ENCODE measurements at places on chromosomes 6 and 20.

DNA sequence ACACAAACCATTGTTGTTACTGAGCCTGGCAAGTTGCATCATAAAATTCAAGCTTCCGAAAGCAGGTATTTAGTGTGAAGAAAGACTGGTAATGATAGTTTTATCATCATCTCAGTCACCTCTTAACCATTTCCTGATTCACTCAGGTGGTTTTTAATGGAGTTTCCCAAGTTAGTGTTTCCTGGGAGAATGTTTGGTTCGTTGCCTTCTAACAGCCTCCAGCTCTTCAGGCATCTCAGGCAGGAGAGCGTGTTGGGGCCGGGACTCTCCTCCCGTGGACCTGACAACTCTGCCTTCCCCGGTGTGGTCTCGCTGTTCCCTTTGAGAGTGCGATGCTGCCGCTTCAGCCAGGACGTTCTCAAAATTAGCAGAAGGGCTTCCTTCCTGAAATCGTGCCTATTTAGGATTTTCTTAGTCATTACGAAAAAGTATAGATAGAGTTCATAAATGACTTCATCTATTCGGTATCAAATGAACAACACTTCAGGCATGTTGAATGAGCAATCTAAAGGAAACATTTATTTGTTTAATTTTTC lies 105.0 kb upstream of the QKI start:
- no peak for DNase-seq

DNA sequence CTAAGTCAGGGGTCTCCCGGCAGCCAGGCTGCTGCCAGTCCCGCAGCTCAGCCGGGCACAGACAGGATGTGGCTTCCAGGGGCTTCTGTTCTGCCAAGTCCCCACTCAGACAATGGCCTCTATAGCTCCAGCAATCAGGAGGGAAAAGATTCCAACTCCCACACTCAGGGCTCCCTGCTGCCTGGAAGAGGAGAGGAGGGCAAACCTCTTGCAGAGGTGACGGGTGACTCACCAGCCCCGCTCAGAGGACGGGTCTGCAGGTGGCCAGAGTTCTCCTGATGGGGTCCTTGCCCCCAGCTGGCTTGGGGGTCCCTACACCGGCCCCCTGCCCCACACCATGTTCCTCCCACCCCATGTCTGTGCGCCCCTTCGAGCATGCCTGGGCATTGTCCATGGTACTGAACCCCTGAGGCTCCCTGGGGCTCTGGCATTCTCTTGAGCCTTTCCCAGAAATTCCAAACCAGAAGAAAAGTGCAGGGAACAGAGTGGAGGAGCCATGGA lies 32.6 kb downstream of the NTSR1 start:
- DNase-seq: no peak

GRCh38 chr6:111418971-111419693 lies 63.9 kb downstream of the REV3L start:
- DNase-seq: no peak

DNA sequence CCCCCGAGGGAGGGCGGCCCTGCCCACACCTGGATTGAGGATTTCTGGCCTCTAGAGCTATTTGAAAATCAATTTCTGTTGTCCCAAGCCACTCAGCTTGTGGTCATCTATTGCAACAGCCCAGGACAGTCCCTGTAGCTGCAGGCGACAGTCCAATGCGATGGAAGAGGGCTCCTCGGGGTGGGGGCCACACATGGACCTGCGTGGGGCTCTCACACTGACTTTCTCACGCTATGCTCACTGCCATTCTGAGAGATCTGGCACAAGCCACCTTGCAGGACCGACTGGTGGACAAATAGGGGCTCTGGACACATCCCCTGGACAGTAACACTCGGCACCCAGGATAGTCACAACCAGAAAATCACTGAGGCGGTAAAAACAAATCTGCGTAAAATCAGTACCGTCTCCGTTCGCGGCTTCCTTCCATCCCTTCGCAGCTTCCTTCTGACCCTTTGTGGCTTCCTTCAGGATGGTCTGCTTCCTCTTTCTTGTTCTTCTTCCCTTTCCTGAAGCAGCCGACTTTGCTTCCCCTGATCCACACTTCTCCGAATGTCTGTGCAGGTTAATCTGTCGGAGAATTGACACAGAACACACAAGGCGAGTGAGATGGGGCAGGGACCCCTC lies 21.8 kb downstream of the CTCFL start:
- DNase-seq: no peak

DNA sequence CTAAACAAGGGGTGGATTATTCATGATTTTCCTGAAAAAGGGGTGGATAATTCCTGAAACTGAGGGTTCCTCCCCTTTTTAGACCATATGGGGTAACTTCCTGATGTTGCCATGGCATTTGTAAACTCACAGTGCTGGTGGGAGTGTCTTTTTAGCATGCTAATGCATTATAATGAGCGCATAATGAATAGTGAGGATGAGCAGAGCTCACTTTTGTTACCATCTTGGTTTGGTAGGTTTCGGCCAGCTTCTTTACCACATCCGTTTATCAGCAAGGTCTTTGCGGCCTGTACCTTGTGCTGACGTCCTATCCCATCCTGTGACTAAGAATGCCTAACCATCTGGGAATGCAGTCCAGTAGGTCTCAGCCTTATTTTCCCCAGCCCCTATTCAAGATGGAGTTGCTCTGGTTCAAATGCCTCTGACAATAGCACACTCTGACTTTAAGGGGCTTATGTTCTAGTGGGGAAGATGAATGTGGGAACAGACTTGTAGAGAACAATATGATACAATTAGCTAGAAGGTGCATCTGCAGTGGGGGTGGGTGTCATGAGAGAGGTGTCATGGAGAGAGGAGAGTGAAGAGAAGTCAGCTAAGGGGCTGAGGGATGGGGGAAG lies 4.2 kb upstream of the GPR31 start:
- DNase-seq: no peak

DNA sequence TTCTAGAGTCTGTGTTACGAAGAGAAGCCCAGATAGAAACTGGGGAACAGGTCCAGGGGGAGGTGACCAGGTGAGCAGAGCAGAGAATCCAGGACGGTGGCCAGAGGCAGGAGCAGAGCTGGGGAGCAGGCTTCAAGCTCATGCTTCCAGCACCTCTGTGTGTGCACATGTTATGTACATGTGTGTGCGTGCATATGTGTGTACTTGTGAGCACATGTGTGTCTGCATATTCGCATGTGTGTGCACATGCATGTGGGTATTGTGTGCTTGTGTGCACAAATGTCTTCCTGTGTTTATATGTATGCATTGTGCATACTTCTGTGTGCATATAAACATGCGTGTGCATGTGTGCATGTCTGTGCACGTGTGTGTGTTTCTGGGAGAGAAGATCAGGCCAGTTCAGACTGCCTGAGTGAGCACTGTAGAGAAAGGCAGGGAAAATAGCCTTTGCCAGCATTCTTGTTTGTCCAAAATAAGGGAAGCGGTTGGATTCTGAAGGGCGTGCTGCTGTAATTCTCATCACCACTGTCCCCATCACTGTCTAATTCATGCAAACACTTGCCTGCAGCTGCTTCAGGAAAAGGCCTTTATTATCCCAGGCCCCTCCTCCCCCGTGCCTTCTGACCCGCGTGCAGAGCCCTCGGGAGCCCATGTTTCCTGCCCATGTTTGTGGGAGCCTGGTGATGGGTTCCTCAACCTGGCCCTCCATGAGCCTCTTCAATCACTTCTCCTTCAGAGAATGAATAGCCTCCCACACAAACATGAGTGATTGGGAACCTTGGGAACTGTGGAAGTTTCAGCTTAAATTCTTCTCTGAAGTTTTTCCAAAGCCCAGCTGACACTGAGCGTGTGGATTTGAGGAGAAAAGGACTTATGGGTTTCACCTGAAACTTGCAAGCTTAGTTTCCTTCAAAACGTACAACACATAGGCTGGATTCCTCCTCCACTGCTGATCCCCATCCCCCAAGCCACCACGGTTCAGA lies 161.7 kb upstream of the AFDN start:
- no peak for DNase-seq

- DNase-seq: no peak
Measured at GRCh38 chr6:130240232-130240631, 17.5 kb upstream of the SAMD3 start.

- no peak for DNase-seq
Measured at GRCh38 chr6:17710331-17710730, 3.6 kb upstream of the NUP153 start.

DNA sequence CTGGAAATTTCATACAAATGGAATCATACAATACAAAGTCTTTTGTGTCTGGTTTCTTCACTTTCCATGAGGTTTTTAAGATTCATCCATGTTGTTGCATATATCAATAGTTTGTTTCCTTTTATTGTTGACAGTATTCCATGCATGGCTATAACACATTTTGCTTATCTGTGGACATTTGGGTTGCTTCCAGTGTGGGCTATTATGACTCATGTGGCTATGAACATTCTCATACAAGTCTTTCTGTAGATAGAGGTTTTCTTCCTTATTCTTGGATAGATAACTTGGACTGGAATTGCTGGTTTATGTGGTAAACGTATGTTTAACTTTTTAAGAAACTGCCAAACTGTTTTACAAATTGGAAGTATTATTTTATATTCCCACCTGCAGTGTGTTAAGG lies 30.0 kb upstream of the KIF6 start:
- no peak for DNase-seq

- DNase-seq: no peak
Measured at GRCh38 chr6:128311944-128312570, 208.3 kb downstream of the PTPRK start.

GRCh38 chr20:43459022-43459942 lies 1.6 kb downstream of the SRSF6 start:
- DNase-seq: no peak

GRCh38 chr6:37257320-37257633 lies 295 bp upstream of the TBC1D22B start:
- DNase-seq: no peak

DNA sequence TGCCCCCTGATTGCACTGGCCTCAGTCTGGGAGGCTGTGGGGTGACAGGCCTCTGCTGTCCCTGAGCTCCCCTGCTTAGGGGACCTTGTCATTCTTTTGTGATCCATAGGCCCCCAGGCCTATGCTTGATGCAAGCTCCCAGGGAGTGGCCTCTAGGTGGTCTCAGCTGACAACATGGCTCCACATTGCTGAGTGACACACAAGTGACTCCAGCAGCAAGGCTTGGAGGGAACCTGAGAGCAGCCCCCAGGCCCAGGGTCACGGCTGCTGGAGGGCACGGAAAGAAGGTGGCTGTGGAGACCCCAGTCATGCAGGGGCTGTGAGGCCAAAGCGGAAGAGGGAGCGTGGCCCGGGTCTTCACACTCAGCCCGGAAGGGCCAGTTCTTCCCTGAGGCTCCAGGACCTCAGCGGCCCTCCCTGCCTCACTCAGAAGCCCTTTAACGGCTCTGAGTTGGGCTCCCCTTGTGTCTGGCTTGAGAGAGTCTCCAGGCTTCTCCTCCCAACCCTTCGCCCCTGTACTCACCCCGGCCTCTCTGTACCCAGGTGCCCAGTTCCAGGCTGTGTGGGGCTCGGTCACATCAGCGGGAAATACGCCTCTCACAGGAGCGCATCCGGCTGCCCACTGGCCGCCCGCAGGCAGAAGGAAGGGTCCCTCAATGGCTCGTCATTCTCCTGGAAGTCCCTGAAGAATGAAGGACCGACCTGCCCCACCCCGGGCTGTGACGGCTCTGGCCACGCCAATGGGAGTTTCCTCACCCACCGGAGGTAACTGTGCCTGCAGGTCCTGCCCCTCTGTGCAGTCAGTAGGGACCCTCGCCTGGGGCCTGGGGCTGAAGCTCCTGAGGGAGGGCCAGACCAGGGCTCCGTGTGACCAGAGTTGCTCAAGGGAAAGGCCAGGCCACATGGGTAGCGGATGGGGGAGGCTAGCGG lies 23.7 kb upstream of the PCMTD2 start:
- DNase-seq: no peak

DNA sequence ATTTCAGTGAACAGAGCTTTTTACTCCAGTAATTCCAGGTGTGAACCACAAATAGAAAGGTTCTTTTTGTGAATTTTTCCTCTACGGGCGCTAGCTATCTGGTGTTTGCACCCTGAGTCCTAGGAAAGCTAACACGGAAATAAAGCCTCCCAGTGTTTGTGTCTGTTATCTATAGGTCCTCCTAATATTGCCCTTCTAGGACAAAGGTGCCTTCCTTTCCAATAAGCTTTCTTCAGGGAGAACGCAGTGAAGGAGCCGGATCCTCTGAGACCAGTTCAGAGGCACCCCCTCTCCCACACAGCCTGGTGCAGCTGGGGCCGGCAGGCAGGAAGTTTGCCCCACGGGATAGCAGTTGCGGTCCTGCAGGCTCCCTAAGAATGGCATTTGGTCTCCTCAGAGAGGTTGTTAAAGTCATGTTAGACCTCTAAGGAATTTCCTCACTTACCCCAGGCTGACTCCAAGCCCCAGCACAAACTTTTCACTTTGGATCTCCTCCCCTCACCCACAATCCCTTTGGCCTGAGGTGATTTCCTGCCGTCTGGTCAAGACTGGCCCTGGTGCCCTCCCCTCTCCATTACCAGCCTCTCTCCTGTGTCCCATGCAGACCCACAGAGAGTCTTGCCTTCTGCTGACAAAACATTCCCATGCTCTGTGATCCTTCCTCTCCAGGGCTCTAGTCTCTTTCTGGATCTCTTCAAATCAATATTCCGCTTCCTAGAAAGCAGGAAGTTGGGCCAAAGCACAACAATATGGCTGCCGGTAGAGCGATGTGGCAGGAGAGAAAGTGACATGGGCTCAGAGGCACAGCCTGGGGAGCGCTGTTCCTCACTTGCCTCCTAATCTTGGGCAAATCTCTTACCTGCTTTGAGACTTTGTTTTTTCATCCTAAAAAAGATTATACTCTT lies 126.0 kb downstream of the MOXD1 start:
- DNase-seq: no peak

- no peak for DNase-seq
Measured at GRCh38 chr6:83860359-83860755, 868 bp downstream of the CYB5R4 start.

DNA sequence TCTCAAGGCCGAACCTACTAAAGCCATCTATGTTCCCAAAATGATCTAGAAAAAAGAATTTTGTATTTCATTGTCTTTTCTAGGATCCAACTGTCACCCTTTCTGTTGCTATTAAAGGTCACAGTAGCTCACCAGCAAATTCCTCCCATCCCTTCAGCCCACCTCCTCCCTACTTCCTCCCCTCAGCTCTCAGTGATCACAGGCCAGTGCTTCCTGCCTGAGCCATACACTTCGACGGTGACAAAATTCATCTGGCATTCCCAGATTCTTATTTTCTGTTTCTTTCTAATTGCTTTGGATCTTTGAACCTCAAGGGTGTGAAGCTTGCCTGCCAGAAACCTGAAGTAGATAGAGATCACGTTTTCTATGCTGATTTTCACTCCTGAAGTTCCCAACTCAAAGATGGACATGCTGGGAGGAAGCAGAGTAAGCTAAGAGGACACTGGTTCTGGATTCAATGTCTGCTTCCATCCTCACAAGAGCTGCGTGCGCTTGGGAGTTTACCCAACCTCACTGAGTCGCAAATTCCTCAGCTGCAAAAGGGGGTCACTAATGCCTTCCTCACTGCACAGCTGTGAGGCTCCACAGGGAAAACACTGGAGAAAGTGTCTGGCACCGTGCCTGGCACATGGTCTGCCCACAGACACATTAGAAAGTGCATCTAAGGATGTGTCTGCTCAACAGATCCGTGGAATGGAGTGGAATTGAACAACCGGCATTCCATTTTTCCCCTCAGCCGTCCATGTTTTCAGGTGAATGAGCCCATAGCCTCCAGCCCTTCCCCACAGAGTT lies 34.5 kb downstream of the MDGA1 start:
- no peak for DNase-seq

- DNase-seq: peak; percentile 46
Measured at GRCh38 chr20:50415021-50415515, 95.1 kb upstream of the PTPN1 start.

GRCh38 chr6:31718265-31718664 lies 3.1 kb downstream of the LY6G6D start:
- DNase-seq: peak; percentile 95
